Fibroblast of the aortic adventitia (primary cell): ENCODE measurements at places on chromosomes 16 and 17.
A peak's percentile ranks its signal among the peaks of the same experiment; 100 is the strongest.

GRCh38 chr17:47697906-47698711 lies 4.1 kb downstream of the TBKBP1 start:
- DNase-seq, result no peak

- DNase-seq, result no peak
Measured at GRCh38 chr16:23279721-23280153, 22.4 kb upstream of the SCNN1B start.

GRCh38 chr17:81037798-81038733 lies 3.1 kb downstream of the BAIAP2 start:
- DNase-seq, result no peak

GRCh38 chr16:1771188-1771863 lies at the start of gene NME3:
Gene NME3 (minus strand): TSS chr16:1771543. CDS start chr16:1771534, 9 bp downstream.
- DNase-seq, result peak; percentile 50

- DNase-seq, result no peak
Measured at GRCh38 chr17:75118307-75118706, 8.5 kb downstream of the ARMC7 start.
